ENCODE measurements at places on chromosomes 4 and X. TPM values are rescaled to one million over a fixed set of nuclear protein-coding genes. Genes with fewer than 3 reads are reported as not detected.

DNA sequence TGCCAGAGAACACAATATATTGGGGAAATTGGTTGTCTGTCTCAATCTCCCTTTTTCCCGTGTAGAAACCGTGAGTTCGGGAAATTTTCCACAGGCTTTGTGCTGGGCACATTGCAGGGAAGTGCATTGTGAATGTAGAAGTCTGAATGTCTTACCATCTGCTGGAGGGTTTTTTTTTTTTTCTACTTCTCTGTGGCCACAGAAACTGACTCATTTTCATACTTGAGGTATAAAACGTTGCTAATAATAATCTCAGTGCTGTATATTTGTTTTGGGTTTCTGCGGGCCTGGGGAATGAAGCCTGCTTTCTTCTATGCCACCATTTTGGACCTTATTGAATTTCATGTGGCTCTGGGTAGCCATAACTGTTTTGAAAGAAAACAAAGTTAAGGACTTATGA is 1001.2 kb downstream of the STIM2 start:
- DNase-seq = no peak

- DNase-seq = no peak
Observed at GRCh38 chr4:145920205-145920604, 18.4 kb downstream of the ZNF827 start.

- DNase-seq = peak; percentile 53
Observed at GRCh38 chr4:656436-657337, 17.4 kb downstream of the ATP5ME start.

- DNase-seq = no peak
Observed at GRCh38 chr4:151728679-151729078, 32.1 kb downstream of the GATB start.

- no peak for DNase-seq
Observed at GRCh38 chr4:21366312-21366711, 582.3 kb downstream of the KCNIP4 start.

- DNase-seq = no peak
Observed at GRCh38 chr4:51855751-51856150, 12.8 kb downstream of the DCUN1D4 start.

GRCh38 chr4:26701786-26702227 is 117.9 kb downstream of the TBC1D19 start:
- no peak for DNase-seq

- no peak for DNase-seq
Observed at GRCh38 chr4:123351713-123352112, 44.9 kb upstream of the SPRY1 start.

DNA sequence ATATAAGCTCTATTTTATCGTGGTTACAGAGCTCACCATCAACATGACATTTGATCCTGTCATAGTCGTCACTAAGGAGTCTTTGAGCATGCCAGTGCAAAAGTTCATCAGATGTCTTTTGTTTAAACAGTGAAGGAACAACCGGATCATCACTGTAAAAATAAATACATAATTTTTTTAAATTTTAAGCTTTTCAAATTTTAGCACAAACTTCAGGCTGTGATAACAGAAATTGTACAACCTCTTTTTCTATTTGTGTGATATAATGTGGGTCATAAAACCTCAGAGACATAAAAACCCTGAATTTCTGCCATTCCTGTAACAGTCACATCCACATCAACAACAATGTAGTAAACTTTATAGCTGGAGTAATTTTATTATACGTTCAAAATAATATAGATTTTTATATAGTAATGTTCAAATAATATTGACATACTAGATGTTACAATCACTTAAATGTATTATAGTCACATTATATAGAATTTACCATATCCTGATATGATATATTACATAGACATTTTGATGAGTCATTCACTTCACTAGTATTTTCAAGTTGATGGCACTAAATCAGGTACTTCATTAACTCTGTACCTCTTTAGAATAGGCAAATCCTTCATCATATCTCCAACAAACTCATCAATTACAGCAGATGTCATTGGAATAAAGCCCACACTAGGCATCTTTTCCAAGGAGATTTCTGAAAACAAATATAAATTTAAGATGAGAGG is 47.7 kb downstream of the DDX60L start:
- no peak for DNase-seq

GRCh38 chr4:52173470-52174045 is 122.5 kb downstream of the SPATA18 start:
- DNase-seq = peak; percentile 71

GRCh38 chrX:153970357-153971123 is 1.1 kb downstream of the HCFC1 start:
- peak; percentile 71 for DNase-seq

DNA sequence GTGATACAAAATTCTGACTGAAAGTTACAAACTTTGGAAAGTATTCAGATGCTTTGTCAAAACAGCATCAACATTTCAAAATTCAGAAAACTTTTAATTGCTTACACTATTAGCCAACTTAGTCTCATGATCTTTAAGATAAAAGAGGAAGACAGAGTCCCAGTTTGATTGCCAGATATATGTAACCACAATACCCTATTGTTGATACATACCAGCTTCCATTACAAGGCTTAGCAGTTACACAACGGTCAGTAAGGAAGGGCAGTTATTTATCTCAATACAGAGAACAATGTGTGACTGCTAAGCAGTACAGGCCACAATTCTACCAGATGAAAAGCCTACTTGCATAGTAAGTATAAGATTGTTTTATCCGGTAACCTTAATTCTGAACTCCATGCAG is 138.4 kb downstream of the SPANXN3 start:
- DNase-seq = no peak

DNA sequence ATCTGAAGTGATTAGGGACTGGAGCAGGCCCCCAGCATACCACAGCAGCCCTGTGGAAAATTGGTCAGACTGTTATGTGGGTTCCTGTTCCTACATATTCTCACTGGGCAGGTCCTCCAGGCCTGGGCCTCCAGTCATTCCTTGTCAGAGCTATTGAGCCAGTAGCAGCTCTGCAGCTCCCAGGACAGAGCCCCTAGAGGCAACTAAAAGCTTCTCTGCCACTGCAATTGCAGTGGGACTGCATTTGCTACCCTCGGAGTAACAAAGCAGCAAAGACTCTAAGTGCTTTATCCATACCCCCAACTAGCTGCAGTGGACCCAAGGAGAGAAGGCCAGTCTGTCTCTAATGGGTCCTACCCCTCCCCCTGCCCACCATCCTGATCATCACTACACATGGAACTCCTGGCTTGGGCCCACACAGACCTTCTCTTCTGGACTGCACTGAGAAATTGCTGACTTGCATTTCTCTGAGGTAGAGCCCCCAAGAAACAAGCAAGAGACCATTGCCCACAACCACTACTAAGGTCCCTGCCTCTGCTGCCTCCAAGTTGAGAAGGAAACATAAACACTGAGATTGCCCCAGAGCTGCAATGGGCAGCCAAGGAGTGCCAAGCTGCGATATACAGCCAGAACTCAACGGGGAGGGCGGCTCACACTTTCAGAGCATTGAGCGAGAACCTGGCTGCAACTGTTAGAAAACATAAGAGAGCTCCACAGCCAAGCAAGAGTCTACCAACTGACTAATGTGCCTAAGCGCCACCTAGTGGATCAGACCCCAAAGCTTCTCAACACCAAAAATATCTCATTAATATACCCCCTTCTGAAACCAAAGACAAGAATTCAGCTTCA is 738.7 kb upstream of the NDST4 start:
- DNase-seq = no peak

- DNase-seq = no peak
Observed at GRCh38 chrX:132955690-132956089, 2.7 kb downstream of the HS6ST2 start.

DNA sequence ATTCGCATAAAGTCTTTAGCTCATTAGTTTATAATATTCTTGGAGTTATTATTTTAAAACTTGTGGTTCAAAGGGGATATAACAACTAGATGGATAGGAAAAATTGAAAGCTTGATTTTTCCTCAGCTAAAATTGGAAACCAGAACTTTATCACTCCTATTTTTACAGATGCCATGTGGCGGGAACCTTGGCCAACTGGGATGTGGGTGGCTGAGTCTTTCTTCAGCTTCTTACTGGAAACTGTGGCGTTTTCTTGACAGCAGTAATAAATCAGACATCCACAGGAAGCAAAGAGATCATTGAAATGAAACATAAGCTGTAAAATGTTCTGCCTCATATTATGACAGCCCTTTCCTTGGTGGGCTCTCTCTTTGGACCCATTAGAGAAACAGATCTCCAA is 84.1 kb downstream of the SPATA18 start:
- DNase-seq = no peak

DNA sequence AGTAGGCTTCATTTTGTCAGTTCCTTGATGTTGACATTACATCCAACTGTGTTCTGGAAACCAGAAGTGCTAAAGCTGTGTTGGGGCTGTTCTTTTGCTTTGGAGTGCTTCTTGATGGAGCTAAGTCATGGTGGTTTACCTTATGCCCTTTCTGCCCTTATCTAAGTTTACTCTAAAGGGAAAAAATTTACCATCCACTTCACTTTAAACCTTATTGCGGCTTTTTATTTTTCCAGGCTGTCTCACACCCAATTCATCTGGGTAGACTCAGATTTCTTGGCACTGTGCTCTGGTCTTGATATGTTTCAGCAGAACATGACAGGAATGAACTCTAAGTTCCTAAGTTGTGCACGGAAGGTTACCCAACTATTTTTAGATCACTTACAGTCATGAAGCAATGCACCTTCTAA is 104.7 kb upstream of the TTC29 start:
- DNase-seq = no peak

- DNase-seq = peak; percentile 67
Observed at GRCh38 chrX:154734061-154734781, 16.7 kb downstream of the GAB3 start.

GRCh38 chr4:112296949-112297880 is at the start of gene ALPK1:
ALPK1 (plus strand) TSS chr4:112297369.
- DNase-seq = no peak

- DNase-seq = no peak
Observed at GRCh38 chr4:5510504-5510903, 197.9 kb downstream of the EVC2 start.

DNA sequence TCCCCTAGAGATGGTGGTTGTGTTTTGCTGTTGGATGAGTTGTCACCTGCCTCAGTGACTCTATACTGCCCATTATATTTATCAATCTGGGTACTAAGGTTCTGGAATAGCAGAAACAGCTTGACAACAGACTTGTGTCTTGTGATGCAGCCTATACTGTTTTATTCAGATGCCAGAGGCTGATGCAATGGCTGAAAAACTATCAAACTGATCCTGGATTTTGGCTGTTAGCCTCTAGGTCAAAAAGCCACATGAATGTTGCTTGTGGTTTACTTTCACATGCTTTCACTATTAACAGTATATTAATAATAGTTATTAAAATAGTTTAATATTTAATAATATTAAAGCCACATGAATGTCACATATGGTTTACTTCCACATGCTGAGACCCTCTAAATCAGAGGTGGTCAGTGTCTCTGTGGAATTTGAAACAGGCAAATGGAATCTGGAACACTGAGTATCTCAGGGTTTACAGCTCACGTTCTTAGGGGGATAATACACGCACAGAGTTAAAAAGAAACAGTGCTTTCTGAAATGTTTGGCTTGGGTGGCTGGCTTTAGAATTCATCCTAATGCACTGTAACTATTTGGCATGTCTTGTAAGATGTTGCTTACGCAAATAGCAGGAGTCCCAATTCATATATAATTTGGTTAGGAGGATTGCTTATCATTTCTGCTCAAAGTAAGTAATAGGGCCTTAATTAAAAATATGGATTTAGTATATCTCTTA is 82.5 kb upstream of the LCORL start:
- DNase-seq = no peak

DNA sequence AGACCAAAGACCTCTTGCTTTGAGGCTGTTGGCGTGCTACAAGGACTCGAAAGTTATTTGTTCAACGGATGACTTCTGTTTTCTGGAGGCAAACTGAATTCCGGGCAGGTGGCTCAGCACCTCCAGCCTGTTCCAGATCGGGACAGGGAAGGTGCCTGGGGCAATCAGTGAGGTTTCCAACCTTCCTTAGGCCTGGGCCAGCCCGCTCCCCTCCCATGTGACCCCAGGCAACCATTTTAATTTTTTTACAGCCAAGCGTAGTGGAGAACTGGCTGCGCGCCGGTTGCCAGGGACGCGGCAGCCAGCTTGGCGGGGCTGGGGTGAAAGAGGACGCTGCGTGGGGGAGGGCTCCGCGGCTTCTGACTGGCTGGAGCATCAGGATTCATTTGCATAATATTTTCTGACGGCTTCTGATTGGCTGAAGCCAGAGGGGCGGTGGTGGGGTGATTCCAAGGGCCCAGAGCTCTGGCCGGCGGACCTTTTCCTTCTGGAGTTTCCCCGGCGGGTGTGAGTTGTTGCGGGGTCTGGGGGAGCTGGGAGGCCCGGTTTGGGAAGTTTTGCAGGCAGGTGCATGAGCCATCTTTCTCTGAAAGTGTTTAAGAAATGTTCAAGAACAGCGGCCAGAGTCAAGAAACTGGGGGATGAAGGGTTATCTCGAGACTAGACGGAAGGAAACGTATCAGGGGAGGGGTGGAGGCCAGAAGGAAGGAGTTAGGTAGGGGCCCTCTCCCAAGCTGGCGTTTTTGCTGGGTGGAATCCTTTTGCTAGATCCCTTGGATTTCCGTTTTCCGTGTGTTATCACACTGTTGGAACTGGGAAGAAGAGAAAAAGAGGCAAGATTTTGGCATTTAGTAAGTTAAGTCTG is at the start of gene MID1IP1:
TSS of gene MID1IP1 (plus strand) at position 479 of the 865 bp plus-strand sequence. CDS start 3,488 bp downstream, outside the sequence.
- DNase-seq = peak; percentile 95

DNA sequence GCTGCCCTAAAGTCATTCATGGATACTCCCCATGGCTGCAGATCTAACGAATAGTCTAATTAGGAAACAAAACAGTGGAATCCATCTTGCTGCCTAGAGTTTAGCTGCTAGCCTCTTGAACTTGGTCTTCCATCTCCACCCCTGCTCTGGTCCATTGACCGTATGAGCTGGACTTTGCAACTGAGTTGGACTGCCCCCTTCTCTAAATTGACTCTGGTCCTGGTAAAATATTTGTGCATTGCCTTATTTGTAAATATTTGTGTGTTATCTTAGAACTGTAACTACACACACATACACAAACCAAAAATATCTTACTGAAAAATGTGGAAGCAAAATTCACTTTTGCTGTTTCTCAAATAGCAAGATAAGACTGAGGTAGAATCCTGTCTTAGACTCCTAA is 181.3 kb downstream of the NWD2 start:
- no peak for DNase-seq

DNA sequence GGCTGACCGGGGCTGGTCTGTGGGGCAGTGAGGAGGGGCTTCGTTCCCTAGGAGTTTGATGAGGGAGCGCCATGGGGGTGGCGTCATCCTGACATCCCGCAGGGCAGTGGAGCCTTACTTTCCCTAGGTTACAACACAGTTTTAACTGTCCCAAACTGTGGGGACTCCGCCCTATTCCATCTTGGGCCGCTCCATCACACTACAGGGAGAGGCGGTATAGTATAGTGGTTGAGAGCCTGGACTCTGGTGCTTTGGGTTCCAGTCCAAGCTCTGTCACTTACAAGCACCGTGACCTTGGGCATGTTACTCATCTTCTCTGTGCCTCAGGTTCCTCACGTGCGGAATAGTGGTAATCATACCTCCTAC is 44.2 kb downstream of the ZNF185 start:
- DNase-seq = no peak

IGFBP7 gene
- 862 TPM for total RNA-seq

PAGE2B gene
- total RNA-seq = not detected

RASGEF1B gene
- 3.6 TPM for total RNA-seq

CYBB gene
- 33.7 TPM for total RNA-seq

ADH7 gene
- not detected for total RNA-seq

CYLC1 gene
- not detected for total RNA-seq

CYSLTR1 gene
- 0.92 TPM for total RNA-seq

PABPC1L2B gene
- total RNA-seq = not detected

KIAA1210 gene
- not detected for total RNA-seq

HOPX gene
- 59.3 TPM for total RNA-seq

FAM184B gene
- total RNA-seq = not detected

P2RY8 gene
- 1.9 TPM for total RNA-seq

IQSEC2 gene
- total RNA-seq = 11.6 TPM
